ENCODE measurements at places on chromosomes 11 and 22.

DNA sequence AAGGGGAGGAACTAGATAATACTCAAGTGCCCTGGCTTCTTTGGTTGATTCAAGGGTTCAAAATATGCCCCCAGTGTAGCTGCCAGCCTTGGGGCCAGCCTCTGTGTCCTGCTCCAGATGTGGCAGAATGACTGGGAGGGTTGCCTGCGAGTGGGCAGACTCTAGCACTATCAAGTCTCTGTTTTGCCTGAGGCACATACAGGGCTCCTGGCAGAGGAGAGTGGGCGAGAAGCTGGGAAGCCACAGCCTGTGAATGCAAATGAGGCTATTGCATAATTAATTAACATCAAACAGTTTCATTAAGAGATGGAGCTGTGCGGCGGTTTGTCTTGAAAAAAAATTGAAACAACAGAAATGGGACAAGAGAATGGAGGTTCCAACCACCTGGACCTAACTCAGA, 50.8 kb downstream of the BUD13 start:
- no peak for DNase-seq

DNA sequence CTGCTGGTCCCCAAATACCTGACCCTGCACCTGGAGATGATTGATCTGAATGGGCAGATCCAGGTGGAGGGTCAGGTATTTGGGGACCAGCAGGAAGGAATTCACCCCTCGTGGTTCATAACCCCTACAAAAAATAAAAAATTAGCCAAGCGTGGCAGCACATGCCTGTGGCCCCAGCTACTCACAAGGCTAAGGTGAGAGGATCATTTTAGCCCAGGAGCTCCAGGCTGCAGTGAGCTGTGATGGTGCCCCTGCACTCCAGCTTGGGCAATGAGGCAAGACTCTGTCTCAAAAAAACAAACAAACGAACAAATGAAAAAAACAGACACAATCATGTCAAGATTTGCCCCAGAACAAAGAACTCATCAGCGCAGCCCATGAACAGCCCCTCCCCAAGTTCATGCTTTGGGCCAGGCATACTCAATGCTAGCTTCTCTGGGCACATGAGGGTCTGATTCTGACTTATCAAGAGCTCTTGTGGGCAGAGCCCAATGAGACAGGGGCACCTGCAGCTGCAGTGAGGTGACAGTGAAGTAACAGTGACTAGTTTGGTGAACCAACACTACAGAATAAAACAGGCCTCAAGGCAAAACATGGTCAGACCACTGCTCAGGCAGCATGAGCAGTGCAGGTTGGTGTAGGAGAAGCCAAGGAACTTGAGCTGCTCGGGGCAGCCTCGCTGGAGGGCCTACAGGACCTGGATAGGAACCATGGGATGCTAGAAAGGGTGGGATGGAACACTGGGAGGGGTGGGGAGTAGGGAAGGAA, 10.2 kb upstream of the FCHSD2 start:
- DNase-seq, result peak; percentile 84

DNA sequence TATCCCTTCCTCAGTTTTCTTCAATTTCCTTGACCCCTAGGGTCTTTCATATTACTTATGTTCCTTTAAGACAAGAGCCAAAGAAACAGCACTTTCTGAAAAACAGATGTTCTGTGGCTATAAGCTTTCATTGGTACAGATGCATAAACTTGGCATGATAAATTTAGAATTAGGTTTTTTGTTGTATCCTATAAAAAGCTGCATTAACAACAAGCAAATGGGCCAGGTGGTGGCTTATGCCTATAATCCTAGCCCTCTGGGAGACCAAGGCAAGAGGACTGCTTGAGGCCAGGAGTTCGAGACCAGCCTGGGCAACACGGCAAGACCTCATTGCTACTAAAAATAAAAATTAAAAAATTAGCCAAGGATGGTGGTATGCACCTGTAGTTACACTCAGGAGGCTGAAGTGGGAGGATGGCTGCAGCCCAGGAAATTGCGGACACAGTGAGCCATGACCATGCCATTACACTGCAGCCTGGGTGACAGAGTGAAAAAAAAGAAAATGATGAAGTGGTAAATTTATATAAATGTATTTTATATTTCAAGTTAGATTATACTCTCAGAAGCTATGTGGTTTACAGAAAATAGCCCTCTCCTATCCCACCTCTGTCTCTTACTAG, 18.3 kb downstream of the KMT5B start:
- no peak for DNase-seq

DNA sequence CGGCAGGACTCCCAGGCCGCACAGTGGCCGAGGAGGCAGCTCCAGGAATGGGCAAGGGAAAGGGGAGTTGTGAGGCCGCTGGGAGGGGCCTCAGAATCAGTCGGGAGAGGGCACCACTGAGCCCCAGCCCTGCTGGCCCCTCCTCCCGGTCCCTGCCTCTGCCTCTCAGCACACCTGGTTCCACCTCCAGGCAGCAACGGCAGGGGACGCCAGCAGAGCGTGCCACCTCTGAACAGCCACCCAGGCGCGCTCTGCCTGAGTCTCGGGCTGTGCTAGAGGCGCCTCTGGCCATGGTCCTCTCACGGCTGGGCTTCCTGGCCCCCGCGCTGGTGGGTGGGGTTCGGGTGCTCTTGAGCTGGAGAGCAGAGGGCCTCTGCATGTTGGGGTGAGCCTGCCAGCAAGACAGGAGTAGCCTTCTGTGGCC, 33.0 kb downstream of the MOB2 start:
- DNase-seq, result peak; percentile 67

DNA sequence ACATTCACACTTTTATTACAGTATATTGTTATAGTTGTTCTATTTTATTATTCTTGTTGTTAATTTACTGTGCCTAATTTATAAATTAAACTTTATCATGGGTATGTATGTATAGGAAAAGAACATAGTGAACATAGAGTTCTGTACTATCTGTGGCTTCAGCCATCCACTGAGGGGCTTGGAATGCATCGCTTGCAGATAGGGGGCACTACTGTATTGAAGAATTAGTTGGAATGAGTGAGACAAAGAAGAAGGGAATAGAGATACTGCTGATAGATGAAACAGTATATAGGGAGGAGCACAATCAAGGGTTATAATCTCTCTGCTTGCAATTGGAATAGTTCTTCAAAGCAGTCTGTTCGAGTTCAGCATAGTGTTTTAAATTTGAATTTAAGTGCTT, 432.2 kb downstream of the RAB38 start:
- no peak for DNase-seq

DNA sequence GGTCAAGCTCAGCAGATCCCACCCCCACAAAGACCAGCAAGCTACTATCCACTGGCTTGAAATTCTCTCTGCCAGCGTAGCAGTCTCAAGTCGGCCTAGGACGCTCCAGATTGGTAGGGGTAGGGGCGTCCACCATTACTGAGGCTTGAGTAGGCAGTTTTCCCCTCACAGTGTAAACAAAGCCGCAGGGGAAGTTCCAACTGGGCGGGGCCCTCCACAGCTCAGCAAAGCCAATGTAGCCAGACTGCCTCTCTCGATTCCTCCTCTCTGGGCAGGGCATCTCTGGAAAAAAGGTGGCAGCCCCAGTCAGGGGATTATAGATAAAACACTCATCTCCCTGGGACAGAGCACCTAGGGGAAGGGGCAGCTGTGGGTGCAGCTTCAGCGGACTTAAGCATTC, 1064.9 kb upstream of the TENM4 start:
- peak; percentile 47 for DNase-seq

- no peak for DNase-seq
Observed at GRCh38 chr11:16859651-16860050, 121.2 kb downstream of the C11orf58 start.

GRCh38 chr11:85759915-85760314, 51.0 kb downstream of the SYTL2 start:
- no peak for DNase-seq

Measured in RPMI8226 (cell line).